ENCODE measurements at places on chromosomes 5 and 9. TPM values are rescaled to one million over a fixed set of nuclear protein-coding genes. Genes with fewer than 3 reads are reported as not detected.

LCN12 gene
- not detected for total RNA-seq

SLC4A9 gene
- total RNA-seq = not detected

BNIP1 gene
- total RNA-seq = 22.1 TPM

PCDHGB3 gene
- 5.1 TPM for total RNA-seq

TAF1L gene
- total RNA-seq = under 0.01 TPM

DNAH5 gene
- 0.47 TPM for total RNA-seq

PTCH1 gene
- 1.6 TPM for total RNA-seq

AQP7 gene
- 0.34 TPM for total RNA-seq

PALM2AKAP2 gene
- 1.9 TPM for total RNA-seq

TICAM2 gene
- total RNA-seq = 3.0 TPM

ZNF79 gene
- 11.5 TPM for total RNA-seq

SV2C gene
- total RNA-seq = not detected

NDUFS4 gene
- total RNA-seq = 151 TPM

FBXL7 gene
- 3.3 TPM for total RNA-seq

ENHO gene
- 0.26 TPM for total RNA-seq

LCN9 gene
- not detected for total RNA-seq

C5orf58 gene
- total RNA-seq = not detected

All from bronchial smooth muscle cell (primary cell).